ENCODE measurements at places on chromosomes 2 and 18.

DNA sequence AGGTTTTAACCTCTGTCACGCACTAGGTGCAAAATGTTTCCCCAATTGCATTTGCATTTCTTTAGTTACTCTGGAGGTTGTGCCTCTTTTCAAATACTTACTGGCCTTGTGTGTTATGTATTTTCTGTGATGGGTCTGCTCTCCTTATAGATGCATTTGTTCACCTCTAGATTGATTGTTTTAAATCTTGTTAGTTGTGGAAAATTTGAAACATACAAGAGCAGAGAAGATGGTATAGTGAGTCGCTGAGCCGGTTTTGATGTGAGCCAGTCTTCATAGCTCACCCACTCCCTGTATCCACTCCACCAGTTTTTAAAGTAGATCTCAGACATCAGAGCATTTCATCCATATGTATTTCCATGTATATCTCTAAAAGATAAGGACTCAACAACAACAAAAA is 6.5 kb downstream of the IMP4 start:
- no peak for DNase-seq

DNA sequence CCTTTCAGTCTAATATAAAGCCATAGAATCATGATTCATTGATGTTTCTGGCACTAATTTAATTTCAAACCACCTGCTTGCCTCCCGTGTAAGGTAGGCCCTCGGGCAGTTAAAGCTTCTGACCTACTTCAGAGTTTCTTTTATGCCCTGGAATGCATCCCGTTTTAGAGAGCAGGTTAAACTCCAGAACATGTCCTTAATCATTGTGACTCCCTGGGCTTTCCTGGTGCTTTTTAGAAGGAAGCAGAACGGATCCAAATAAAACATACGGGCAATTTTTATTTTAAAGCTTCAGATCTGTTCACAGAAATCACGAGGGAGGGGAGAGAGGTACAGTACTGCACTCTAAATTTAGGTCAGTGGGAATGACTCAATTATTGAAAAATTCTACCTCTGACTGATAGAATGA is 134.8 kb downstream of the GCA start:
- no peak for DNase-seq

DNA sequence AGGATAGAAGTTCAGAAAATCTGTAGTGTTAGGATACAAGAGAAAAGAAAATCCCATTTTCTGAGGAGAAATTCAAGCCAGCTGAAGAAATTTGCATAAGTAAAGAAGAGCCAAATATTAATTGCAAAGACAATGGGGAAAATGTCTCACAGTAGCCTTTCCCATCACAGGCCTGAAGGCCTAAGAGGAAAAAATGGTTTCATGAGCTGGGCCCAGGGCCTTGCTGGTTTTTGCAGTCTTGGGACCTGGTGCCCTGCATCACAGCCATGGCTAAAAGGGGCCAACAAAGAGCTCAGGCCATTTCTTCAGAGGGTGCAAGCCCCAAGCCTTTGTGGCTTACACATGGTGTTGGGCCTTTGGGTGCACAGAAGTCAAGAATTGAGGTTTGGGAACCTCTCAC is 413.6 kb upstream of the CYRIA start:
- DNase-seq: no peak

DNA sequence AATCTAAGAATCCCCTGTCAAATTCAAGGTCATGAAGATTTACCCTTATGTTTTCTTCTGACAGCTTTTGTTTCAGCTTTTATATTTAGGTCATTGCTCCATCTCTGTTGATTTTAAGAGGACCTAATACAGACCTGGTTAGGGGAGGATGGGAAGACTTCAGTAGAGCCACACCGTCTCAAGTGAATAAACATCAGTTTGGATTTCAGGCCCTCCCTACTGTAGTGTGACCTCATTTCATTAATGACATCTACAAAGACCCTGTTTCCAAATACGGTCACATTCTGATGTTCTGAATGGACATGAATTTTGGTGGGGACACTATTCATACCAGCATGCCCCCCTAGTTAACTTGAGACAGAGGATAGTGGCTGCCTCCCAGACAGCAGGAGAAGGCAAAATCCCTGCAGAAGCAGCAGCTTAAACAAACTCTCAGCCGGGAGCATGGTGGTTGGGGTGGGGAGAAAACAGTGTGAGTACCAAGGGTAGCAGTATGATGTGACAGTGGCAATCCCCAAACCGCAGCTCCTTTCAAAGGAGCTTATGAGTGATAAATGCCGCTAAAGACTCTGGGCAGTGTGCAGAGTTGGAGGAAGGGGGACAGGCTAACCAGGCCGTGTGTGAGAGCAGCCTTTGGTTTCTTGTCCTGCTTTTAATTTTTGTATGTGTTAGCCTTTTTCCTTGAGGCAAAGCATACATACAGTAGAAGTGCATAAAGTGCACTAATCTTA is 65.9 kb upstream of the TNP1 start:
- DNase-seq: no peak

DNA sequence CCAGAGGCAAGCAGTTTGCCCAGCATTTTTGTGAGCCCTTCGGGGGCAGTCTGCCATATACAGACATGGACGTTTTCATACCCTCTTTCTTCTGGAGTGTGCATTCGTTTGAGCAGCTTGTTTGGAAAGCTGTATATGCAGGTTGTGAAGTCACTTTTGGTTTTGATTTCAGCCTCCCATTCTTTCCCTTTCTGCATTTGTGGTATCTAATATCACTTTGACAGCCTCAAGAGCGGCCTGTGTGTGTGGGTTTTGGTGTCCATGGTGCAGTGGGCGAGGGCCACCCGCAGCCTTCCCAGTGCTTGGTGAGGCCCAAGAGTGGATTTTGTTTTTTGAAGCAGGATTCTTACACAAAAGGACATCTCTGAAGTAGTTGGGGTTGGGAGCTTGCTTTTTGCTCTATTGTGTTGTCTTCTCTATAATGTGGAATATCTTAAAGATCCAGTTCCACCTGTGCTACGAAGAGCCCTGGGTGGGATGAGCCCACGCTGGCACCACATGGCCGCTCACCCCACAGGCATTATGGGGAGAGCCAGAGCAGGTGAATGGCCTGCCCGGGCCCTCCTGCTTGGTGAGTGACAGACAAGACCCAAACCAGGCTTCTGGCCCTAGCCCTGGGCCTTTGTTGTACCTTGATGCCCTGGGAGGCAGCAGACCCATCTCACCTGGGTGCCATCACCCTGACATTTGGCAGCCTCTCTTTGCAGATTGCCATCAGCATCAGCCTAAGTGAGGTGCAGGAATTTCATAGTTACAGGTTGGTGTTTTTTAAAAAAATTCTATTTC is 29.5 kb downstream of the INPP4A start:
- no peak for DNase-seq

GRCh38 chr2:222945887-222946286 is 85.1 kb downstream of the ACSL3 start:
- DNase-seq: no peak

- no peak for DNase-seq
These were observed 710 bp upstream of the XRCC5 start for GRCh38 chr2:216108310-216108966.

- DNase-seq: peak; percentile 23
These were observed 215.4 kb downstream of the AFF3 start for GRCh38 chr2:99926986-99927385.

Data from cardiac fibroblast (primary cell).